ENCODE measurements at places on chromosomes 3 and 15.

DNA sequence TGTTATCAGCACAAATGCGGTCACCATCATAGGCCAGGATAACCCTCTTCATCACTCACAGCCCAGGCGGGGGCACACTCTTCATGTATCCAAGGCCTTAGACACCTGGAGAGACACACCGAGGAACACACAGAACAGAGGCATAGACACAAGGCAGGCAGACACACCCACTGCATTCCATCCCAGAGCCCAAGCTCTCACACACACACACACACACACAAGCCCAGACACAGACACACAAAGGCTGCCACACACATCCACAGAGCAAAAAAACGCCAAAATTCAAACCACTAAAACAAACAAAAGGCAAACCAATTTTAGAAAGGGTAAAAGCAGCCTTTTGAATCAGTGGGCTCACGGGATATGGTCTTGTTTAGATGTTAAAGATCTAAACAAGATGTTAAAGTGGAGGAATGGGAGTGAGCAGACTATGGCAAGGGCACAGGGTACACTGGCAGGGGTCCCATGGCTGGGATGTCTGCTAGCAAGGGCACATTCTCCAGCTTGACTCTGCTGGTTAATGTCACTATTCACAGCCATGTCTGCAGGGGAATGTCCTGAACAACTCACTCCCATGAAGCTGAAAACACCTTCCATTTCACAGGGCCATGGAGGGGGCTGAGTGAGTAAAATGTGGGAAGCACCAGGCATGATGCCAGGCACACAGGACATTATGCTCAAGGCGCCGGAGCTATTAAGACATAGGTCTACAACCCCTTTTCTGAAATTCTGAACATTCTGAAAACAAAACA is 14.9 kb upstream of the CRABP1 start:
- DNase-seq: no peak

DNA sequence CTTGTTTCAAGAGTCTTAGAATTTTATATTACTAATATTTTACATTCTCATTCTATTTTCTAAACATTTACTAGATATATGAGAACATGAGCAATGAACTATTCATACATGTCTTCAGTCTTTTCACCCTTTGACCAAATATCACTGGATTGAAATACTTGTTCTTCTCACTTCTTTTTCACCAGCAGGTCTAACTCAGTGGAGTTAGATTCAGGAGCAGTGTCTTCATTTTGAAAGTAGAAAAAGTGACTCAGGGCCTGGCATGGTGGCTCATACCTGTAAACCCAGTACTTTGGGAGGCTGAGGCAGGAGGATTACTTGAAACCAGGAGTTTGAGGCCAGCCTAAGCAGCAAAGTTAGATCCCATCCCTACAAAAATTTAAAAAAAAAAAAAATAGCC is 70.8 kb downstream of the USP13 start:
- DNase-seq: no peak

DNA sequence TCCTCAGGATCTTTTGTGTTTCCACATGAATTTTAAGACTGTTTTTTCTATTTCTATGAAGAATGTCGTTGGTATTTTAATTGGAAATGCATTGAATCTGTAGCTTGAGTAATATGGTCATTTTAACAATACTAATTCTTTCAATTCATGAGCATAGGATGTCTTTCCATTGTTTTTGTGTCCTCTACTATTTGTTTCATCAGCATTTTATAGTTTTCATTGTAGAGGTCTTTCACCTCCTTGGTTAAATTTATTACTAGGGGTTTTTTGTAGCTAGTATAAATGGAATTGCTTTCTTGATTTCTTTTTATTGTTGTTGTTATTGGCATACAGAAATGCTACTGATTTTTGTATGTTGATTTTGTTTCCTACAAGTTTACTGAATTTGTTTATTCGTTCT is 17.3 kb upstream of the ATP2C1 start:
- DNase-seq: no peak

GRCh38 chr3:53939813-53940212 is 48.2 kb upstream of the SELENOK start:
- DNase-seq: no peak

DNA sequence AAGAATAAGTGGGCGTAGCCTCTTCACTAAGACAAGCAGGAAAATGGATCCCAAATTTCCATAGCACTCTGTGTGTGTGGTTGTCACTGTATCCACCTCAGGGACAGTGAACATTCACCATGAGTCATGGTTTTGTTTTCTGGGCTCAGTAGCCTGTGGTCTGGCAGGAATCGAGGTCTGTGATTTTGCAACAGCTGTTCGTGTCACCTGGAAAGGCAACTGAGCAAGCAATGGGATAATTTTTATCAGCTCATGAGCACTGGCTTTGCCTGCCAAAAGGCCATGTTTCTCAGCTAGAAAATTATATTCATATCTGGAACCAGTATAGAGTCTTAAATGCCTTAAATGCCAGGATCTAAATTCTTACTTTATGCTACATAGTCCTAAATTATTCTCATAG is 60.9 kb downstream of the STRIT1 start:
- DNase-seq: no peak

- no peak for DNase-seq
Observed at GRCh38 chr3:65650247-65650646, 388.5 kb downstream of the MAGI1 start.

GRCh38 chr3:171747223-171747920 is 62.9 kb downstream of the PLD1 start:
- no peak for DNase-seq

GRCh38 chr3:16048435-16049318 is 125.8 kb upstream of the GALNT15 start:
- no peak for DNase-seq

DNA sequence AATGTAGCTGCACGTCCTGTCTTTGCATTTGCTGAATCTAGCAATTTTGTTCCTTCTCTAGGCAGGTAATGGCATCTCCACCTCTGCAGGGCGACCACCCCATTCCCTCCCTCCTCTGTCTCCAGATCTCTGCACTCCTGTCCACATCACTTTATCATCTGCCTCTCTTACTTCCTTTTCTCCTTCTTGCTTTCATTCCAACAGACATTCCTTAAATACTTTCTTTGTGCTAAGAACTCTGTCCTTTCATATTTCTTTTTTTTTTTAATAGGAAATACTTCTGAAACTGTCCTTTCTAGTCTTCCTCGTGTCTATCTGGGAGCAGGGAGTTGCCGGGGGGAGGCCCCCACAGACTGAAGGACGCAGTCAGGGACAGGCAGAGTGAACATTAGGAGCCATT is 7.2 kb downstream of the ITIH3 start:
- no peak for DNase-seq

DNA sequence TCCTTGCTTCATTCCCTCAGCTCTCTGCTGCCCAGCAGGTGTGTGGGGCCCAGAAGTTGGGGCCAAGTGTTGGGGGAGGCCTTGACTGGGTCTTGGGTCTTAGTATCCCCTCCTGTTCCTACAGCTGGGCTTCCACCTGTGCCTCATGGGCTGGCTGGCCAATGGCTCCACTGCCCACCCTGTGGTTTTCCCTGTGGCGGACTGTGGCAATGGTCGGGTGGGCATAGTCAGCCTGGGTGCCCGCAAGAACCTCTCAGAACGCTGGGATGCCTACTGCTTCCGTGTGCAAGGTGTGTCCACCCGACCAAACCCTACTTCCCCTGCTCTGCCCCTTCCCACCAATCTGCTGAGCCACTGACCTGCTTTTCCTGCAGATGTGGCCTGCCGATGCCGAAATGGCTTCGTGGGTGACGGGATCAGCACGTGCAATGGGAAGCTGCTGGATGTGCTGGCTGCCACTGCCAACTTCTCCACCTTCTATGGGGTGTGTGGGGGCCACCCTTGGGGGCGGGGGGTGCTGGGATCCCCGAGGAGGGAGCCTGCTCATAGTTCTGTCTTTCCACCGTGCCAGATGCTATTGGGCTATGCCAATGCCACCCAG is 10.9 kb downstream of the NT5DC2 start:
- no peak for DNase-seq

DNA sequence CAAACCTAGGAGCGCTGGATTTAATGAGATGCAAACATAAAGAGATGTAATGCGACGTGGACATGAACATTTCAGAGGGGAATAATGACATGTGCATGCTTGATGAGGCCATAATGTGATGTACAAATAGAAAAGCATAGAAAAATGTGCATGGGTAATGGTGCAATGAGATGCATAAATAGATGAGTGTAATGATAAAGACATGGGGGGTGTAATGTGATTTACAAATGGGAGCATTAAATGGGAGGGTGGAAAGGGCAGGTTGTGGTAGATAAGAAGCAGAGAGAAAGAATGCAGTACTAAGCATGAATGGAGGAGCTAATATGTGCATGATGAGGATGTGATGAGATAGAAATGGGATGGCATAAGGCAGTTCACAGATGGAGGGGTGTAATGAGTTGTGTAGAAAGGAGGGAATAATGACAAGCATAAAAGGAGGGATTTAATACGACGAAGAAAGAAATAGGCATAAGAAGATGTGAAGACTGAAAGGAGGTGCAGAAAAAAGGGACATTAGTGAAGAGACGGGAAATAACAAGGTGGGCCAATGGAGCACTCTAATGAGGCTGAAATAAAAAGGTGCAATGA is 137.5 kb upstream of the CCNL1 start:
- no peak for DNase-seq

DNA sequence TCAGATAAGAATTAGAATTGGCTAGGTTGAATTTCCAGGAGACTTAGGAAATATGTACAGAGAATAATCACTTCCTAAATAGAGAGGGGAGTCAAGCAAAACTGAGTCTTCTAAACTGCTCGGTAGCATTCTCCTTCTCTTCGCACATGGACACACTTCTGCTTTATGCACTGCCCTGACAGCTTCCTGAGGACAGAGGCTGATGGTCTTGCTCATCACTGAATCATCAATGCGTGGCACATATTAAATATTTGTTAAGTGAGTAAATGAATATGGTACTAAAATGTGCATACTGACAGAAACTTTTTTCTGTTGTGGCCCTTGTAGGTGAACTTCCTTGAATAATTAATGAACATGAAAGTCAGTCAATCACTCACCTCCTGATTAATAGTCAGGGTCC is 315.5 kb downstream of the FHIT start:
- DNase-seq: no peak

DNA sequence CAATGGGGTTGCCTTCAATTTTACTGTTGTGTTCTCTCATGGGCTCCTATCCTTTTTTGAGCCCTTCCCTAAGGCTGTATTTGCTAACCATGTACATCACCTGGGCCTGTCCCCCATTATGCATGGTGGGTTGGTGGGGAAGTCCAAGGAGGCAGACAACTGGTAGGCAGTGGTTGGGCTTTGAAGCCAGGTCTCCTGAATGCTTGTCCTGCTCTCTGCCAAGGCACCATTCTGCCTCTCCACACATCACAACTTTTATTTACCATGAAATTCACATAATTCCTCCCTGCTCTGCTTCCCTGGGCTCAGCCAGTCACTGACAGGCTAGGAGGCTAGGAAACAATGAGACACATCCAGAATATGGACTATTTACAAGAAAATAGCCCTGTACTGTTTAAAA is 41.0 kb upstream of the COPB2 start:
- DNase-seq: no peak

DNA sequence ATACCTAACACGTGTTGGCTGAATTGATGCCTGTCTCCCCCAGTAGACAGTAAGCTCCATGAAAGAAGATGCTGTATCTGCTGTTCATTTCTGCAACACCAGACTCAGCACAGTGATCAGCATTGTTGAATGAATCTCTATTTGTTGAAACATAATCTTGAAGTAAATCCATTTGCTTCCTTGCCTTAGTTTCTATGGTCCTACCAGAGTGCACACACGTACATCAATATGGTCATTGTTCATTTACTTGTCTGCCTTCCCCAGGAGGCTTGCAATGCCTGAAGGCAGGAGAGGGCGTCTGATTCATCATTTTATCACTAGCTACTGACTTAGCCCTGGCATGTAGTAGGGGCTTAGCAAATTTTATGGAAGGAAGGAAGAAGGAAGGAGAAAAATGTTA is 19.2 kb downstream of the RBP2 start:
- no peak for DNase-seq

GRCh38 chr15:89783861-89784685 is 7.9 kb downstream of the MESP2 start:
- no peak for DNase-seq

GRCh38 chr3:40557575-40558161 is 32.9 kb downstream of the ZNF621 start:
- no peak for DNase-seq

- no peak for DNase-seq
Observed at GRCh38 chr3:185712337-185712736, 112.5 kb downstream of the IGF2BP2 start.

DNA sequence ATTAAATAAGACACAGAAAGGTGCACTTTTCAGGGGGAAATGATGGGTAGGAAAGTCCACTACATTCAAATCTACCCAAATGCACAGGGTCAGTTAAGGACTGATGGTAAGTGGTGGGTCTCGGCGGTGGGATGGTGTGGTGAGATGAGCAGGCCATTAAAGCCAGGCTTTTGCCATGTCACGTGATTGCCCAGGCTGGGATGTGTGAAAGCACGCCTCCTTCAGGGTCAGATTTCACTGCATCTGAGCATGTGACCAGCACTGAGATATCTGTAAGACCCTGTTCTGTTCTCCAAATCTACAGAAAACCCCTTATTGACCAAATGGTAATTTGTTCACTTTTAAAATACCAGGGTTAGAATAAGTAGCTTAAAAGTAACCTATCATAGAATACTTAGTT is 301.5 kb downstream of the MEX3B start:
- no peak for DNase-seq

DNA sequence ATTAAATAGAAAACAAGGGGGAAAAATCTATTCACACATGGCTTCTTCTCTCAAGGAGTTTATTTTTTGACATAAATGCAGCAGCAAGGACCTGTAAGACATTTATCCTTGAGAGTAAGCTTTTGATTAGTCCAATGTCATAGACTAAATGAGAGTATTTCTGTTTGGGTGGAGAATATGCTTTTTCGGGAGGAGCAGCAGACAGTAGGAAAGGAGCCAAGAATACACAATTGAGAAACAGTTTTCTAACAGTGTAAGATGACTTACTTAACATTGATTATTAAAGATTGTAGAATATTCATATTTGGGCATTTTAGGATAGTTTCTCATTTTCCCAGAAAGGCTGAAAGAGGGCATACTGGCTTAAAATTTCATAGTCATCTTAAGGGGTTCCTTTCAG is 65.9 kb upstream of the PAQR5 start:
- no peak for DNase-seq

DNA sequence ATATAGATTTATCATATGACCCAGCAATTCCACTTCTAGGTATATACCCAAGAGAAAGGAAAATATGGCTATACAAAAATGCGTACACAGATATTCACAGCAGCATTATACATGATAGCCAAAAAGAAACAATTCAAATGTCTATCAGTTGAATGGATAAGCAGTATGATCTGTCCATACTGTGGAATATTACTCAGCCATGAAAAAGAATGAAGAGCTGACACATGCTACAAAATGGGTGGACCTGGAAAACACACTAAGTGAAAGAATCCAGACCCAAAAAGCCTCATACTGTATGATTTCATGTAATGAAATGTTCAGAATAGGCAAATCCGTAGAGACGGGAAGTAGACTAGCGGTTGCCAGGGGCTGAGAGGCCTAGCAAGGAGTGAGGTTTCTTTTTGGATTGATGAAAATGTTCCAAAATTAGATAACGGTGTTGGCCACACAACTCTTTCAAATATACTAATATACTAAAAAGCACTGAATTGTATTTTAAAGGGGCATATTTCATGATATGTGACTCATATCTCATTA is 33.4 kb downstream of the FGD5 start:
- no peak for DNase-seq

GRCh38 chr15:89377842-89378295 is 43.2 kb upstream of the POLG start:
- DNase-seq: no peak

Measured in stimulated activated CD4-positive, alpha-beta T cell treated with anti-CD3 and anti-CD28 coated beads, Interleukin-15, amount 100 ng/mL, for 1 hour (primary cell).